LNCaP clone FGC (cell line): ENCODE measurements at places on chromosomes 2 and 18.

DNA sequence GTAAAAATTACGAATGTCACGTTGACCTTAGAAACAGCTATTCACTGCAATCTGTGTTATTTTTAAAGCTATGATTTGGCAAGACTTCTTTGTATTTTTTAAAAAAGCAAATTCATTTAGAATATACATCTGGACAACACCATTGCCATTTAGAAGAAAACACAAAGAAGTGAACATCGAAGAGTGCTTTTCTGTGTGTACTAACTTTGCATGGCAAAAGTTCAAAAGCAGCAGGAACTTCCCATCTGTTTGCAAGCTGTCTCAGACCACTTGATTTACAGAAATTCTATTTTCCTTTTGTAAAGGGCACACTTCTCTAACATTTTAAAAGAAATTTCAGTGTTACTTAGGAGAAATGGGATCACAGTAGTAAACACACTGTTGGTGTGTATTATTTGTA, 145.9 kb downstream of the CALCRL start:
- no peak for DNase-seq

DNA sequence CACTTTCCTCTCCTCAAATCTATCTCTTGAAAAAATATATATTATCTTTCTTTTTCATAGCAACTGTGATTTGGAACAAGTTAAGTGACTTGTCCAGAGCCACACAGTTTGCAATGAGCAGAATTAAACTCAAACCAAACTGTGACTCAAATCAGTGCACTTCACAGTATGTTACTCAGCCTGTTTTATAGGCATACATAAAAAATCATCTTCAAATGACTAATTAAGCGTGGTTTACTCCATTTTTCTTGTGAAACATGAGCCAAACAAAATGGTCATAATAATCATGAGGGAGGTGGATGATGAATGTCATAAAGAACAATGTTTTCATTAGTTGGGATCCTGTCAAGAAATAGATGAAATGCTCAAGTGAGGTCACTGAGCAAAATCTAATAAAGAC, 6.1 kb upstream of the CCDC178 start:
- no peak for DNase-seq

- DNase-seq: peak; percentile 38
These were observed 72.9 kb upstream of the HK2 start for GRCh38 chr2:74760875-74761630.

GRCh38 chr2:234178330-234179030, 128.0 kb downstream of the SPP2 start:
- DNase-seq: peak; percentile 10

- DNase-seq: no peak
These were observed 63.9 kb downstream of the DGKD start for GRCh38 chr2:233418052-233418760.

DNA sequence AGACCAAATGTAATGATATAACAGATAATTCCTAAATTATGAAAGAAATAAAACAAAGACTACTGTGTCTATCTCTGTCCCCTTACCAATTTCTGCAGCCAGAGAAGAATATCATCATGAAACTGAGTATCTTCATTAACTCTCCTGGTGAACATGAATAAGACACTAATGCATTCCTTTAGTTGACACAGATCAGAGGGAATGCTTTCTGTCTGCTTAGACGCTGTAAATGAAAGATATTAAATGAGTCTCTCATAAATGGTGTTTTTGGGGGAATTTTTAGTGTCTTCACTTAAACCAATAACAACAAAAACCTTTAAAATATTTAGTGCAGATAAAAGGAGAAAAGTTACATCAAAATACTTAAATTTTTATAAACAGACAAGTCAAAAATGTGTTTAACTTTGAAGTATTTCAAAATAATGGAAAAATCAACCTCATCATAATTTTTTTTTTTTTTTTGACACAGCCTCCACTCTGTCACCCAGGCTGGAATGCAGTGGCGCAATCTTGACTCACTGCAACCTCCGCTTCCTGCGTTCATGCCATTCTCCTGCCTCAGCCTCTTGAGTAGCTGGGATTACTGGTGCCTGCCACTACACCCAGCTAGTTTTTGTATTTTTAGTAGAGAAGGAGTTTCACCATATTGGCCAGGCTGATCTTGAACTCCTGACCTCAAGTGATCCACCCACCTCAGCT, 16.0 kb downstream of the EPG5 start:
- no peak for DNase-seq

DNA sequence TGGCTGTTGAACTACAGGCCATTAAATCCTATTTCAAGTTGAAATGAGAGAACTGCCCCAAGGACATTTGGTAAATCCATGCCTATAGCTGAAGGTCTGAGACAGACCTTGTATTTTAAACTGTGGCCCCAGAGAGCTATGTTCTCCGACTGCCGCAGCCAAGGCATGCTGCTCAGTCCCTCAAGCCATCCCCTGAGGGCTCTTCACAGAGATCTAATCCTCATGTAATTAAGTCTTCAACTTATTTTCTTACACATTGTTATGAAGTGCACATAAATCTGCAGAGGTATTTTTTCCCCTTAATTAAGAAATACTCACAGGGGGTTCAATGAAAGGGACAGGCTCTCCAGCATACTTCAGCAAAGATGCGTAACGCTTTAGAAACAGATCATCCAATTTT, 50.6 kb downstream of the ABCG8 start:
- no peak for DNase-seq

DNA sequence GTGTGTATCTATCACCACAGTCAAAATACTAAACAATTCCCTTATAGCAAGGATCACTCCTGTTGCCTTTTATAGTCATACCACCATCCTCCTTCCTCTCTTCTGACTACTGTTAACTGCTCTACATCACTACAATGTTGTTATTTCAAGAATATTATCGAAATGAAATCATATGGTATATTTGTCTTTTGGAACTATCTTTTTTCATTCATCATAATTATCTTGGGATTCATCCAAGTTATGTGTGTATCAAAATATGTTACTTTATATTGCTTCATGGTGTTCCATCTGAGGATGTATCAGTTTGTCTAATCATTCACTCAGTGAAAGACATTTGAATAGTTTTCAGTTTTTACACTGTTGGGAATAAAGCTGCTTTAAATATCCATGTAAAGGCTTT, 1423.0 kb upstream of the PIK3C3 start:
- no peak for DNase-seq

- no peak for DNase-seq
These were observed 104.7 kb upstream of the CDCA7 start for GRCh38 chr2:173249661-173250641.

DNA sequence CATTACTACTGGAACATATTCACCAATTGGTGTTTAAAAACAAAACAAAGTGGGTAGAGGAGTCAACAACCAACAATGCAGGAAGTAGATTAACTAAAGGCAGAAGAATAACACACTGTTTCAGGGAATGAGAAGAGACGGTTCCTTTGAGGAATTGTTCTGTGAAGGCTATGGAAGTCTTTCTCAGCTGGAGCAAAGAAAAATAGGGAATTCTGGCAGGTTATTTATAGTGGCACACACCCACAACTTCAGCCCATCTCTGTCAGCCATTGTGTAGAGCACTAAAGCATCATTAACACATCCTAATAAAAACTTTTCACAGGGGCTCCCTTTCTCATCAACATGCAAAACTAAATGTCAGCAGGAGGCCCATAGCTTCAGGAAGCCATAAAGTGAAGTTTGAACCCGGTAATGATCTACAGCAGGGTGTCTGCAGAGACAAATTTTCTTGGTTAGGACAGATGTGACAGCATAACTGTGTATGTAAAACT, 113.6 kb downstream of the CDH2 start:
- no peak for DNase-seq

- no peak for DNase-seq
These were observed 201.1 kb downstream of the MGAT5 start for GRCh38 chr2:134454931-134455330.

GRCh38 chr2:9720352-9721093, 89.7 kb upstream of the YWHAQ start:
- DNase-seq: no peak

DNA sequence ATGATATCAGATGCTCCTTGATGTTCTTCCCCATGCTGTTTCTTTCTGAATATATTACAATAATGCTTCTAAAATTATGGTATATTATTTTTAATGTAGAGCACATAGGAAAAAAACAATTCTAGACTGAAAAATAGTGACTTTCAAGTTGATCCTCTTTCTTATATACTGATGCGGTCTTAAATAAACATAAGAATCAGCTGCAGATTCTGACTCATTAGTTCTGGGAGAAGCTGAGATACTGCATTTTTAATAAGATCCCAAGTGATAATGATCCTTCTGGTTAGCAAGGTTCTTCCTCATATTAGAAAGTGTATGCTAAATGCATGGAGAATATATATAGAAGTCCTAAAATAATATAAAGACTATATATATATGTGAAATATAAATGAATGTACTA, 124.9 kb downstream of the XIRP2 start:
- DNase-seq: no peak

- no peak for DNase-seq
These were observed 73.2 kb downstream of the COL3A1 start for GRCh38 chr2:189047171-189047888.

- no peak for DNase-seq
These were observed 678.4 kb upstream of the ZNF804A start for GRCh38 chr2:183919926-183920325.

DNA sequence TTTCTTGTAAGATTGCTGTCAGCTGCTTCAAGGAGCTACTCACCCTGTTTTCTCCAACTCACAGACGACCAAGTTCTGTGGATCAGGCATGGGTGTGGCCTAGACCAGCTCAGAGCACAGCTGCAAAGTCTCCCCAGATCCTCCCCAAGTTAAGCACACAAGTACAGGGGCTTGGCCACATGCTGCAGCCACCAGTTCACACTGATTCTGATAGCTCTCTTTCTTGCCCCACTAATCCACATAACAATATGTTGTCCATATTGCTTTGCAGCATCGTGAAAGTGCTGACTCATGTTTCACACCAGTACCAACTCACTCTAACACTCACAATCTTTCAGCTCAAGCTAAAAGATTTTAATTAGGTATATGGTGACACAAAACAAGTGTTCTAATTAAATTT, 437.0 kb downstream of the PARD3B start:
- no peak for DNase-seq

DNA sequence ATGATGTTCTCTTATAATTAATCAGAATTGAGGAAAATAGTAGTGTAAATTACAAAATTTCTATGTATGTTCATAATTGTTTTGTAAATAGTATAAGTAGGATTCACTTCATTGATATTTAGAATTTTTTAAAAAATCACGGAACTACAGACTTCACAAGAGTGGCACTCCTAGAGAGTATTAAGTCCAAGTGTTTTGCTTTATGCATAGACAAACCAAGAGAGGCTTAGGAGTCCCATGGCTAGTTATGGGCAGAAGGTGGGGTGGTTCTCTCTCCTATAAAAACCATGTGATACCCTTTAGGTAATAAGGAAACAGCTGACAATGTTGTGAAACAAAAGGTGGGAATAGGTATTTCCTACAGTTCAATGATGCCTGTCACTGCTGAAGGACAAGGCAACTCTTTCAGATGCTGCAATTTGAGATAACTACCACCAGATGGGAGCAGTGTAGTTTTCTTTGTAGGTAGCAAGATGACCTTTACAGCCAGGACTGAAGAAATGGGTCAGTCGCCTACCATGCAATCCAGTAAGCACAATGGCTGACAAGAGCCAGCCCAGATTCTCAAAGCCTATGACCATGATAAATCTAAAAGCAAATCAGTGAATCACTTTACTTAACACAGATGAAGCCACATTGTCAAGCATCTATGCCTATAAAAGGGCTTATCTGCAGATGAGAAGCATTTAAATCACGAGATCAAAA, 83.9 kb downstream of the AAK1 start:
- DNase-seq: no peak

- DNase-seq: no peak
These were observed 453.4 kb upstream of the SLC14A2 start for GRCh38 chr18:45161850-45162249.
